CD4-positive, alpha-beta T cell (primary cell): ENCODE measurements at places on chromosomes 1 and 21. TPM values are rescaled to one million over a fixed set of nuclear protein-coding genes. Genes with fewer than 3 reads are reported as not detected.

The ANKRD35 gene
- not detected for total RNA-seq

GRCh38 chr1:15991427-15992186 is 12.4 kb upstream of the SRARP start:
- H3K4me3 ChIP-seq: no peak overlapping the region
- H3K4me1 ChIP-seq: no peaks in the 10 kb centered on the region
- DNase-seq: no peak
- H3K27ac ChIP-seq: no peak overlapping the region
- no peaks in the 10 kb centered on the region for H3K27me3 ChIP-seq

- no peak overlapping the region for H3K27ac ChIP-seq
- DNase-seq: no peak
- no peaks in the 10 kb centered on the region for H3K36me3 ChIP-seq
- H3K4me3 ChIP-seq: no peak overlapping the region
These were observed 45.1 kb downstream of the BCL9 start for GRCh38 chr1:147586414-147586813.

- no peak overlapping the region for H3K4me3 ChIP-seq
- DNase-seq: no peak
- no peaks in the 10 kb centered on the region for H3K27me3 ChIP-seq
- no peaks in the 10 kb centered on the region for H3K36me3 ChIP-seq
- H3K4me1 ChIP-seq: no peaks in the 10 kb centered on the region
These were observed 111.6 kb downstream of the RGS2 start for GRCh38 chr1:192920412-192920811.

DNA sequence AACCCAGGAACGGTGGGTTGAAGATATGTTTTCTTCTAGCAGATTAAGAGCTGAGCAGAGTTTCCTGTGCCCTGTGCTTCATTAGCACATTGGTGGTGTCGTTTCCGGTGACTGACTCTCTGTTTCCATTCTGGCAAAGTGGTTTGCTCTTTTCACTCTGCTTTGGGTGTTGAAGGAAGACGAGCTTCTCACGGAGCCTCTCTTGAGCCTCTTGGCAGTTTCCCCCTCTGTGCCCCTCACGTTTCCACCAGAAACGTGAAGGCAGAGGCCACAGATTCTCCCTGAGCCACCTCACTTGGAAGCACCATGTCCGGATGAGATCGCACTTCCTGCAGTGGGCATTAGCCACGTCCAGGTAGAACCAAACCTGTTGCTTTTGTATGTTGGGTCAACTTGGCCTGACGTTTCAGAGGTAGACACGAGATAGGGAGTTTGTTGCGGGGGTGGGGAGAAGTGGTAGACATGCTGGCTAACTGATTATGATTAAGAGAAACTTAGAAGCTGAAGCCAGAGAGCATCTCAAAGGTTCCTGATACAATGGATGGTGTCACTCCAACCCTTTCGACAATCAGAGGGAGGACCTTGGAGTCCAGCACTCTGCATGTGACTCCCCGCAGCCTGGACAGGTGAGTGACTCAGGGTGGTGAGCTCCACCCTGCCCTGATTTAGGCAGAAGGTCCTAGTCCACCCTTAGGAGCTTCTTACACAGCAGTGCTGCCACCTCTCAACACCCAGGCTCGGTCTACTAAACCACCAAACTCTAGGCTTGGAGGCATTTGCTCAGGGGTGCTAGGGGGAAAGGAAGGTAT is at the start of gene LAX1:
Gene LAX1, plus strand, starts transcription at position 155 of the 809 bp plus-strand sequence. Its CDS starts 383 bp downstream, at position 538.
- H3K4me1 ChIP-seq: peaks cover 63% of the 10 kb centered on the region
- peak; percentile 85 for DNase-seq

The COL11A1 gene
- total RNA-seq: not detected

DNA sequence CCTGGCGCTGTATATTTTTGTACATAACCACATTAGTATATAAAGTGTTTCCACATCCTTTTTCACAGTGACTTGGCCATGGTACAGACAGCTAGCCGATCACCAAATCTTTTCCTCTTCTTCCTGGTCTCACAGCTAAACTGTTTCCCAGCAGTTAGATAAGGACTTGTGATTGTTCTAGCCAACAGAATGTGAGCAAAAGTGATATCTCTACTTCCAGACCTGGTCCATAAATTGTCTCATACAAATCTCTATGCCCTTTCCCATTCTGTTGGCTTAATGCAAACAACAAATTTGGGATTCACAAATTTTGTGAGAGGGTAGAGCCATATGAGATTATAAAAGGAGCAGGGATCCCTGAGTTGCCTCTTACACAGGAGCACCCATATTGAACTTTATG is 19.5 kb downstream of the PAFAH2 start:
- DNase-seq: no peak
- no peaks in the 10 kb centered on the region for H3K27me3 ChIP-seq
- H3K4me3 ChIP-seq: no peak overlapping the region
- peaks cover 81% of the 10 kb centered on the region for H3K36me3 ChIP-seq

- H3K4me1 ChIP-seq: no peaks in the 10 kb centered on the region
- H3K27ac ChIP-seq: no peak overlapping the region
- H3K36me3 ChIP-seq: no peaks in the 10 kb centered on the region
These were observed 605.3 kb upstream of the USP24 start for GRCh38 chr1:55820501-55820900.
